Naive thymus-derived CD4-positive, alpha-beta T cell (primary cell): ENCODE measurements at places on chromosomes 7 and 10.

- DNase-seq, result no peak
Observed at GRCh38 chr7:153087498-153087897, 327.9 kb downstream of the ACTR3B start.

GRCh38 chr7:143900230-143900766 is 1.7 kb downstream of the TCAF1 start:
- no peak for DNase-seq

GRCh38 chr10:110610308-110610774 is 33.8 kb upstream of the RBM20 start:
- DNase-seq, result peak; percentile 48

GRCh38 chr10:131496351-131497052 is 185.0 kb upstream of the TCERG1L start:
- no peak for DNase-seq

DNA sequence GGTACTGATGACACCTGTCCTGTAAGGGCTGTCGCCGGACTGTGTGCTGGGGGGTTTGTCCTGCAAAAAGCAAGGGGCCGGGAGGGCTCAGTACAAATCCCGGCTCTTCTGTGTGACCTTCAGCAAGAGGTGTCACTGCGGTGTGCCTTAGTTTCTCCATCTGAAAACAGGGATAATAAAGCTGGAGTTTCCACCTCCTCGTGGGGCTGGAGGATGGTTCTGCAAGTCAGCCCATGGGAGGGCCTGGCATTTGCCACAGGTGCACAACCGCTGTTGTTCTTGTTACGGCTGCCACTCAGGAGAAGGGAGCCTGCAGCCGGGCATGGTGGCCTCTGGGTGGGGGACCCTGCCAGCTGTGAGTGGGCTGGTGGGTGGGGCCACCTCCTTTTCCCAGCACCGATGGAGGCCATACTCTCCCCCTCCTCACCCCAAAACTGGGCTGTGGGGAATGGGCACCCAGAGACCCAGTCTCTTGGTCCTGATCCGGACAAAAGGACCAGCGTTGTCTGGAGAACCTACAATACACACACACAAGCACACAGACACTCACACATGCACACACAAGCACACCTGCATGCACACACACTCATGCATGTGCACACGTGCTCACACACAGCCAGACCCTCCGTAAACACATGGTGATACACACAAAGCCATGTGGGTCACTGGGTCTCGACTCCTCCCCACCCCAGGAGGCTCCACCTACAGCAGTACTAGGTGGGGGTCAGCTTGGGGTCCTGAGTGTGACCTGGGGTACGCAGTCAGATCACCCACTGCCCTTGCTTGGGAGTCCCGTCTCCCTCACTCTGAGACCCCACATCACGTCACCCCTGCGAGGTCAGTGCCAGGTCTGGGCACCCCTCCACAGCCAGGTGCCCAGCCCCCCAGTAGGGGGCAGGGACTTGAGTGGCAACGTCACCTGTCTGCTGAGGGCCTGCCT is 34.1 kb downstream of the ELFN1 start:
- no peak for DNase-seq

DNA sequence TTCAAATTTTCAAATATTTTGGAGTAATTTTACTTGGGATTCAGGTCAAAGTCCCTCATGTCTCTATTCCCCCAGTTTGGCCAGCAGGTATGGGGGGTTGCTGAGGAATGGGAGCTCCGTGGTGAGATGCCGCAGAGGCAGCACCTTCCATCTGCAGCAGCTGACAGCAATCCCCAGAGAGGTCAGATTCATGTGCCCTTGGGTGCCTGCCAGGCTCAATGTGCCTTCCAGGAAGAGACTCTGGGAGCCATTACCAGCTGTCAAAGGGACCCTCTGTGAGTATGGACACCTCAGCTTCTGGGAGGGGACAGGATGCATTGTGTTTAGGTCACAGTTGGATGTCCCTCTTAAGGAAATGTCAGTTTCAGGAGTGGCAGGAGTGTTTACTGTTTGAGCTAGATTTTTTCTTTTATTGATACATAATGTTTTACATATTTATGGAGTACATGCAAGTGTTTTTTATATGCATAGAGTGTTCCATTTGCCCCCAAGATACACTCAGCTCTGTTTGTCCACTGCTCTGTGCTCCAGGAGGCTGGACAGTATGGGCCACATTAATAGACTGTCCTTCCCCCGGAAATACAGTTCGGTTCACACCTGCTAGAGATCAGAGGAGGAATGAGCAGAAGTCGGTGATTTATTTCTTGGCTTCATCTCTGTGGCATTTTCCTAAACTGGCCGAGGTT is 75.3 kb upstream of the GRB10 start:
- DNase-seq, result no peak

DNA sequence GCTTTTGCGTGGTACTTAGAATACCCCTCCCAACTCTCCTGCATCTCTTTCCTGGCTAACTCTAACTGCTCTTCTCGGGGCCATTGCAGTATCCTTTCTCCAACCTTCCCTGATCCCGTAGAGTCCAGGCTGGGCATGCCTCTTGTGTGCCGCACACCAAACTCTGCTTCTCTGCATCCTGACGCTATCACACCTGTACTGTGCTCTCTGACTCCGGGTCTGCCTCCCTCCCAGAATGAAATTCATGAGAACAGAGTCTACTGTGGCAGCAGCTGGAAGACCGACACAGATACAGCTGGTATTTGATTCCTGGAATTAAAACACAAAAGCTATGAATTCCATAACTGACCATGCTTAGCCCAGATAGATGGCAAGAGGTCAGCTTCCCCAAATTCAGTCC is 60.9 kb downstream of the C10orf67 start:
- no peak for DNase-seq

GRCh38 chr10:26879744-26880143 is 19.0 kb upstream of the ABI1 start:
- DNase-seq, result no peak

- DNase-seq, result no peak
Observed at GRCh38 chr10:96610817-96611216, 24.0 kb upstream of the TM9SF3 start.

DNA sequence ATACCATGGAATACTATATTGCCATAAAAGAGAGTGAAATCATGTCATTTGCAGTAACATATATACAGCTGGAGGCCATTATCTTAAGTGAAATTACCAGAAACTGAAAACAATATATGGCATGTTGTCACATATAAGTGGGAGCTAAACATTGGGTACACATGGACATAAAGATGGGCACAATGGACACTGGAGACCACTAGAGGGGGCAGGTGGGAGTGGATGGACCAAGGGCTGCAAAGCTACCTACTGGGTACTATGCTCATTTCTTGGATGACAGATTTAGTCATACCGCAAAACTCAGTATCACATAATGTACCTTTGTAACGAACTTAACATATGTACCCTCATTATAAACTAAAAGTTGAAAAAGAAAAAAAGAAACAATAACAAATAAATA is 1167.6 kb downstream of the NXPH1 start:
- no peak for DNase-seq

- DNase-seq, result no peak
Observed at GRCh38 chr7:150370612-150371071, 2.0 kb downstream of the REPIN1 start.

DNA sequence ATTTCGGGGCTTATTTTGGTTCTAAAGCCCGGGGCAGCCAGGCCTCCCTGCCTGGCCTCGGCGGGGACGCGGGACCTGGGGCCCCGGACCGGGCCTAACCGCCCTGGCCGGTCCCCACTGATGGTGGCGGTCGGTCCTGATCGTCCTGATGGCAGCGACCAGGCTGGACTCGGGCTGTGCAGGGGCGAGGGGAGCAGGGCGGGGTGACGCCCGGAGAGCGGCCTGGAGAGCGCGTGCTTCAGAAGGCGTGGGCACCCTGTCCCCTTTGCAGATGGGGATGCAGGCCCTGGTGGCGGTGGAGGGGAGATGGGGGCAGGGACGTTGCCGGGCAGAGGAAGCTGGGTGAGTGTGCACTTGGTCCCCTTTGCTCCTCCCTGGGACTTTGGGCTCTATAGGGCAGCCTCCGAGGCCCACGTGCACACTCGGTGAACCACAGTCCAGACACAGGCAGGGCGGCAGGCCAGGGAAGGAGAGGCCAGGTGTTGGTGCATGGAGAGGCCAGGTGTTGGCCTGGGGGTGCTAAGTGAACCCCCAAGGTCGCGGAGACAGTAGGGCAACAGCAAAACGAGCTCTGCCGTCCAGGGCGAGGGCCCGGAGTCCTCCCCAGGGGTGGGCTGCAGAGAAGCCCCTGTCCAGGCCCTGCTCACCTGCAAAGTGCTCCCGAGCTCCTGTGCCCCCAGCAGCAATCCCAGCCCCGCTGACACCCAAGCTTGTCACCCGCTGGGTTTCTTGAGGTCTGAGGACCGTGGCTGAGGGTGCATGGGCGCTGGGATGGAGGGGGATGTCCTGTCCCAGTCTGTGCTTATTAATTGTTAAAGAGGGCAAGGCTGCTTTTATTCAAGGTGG is 42.4 kb upstream of the FAM20C start:
- DNase-seq, result peak; percentile 57

GRCh38 chr7:24798261-24798660 is 41.0 kb upstream of the GSDME start:
- DNase-seq, result no peak

DNA sequence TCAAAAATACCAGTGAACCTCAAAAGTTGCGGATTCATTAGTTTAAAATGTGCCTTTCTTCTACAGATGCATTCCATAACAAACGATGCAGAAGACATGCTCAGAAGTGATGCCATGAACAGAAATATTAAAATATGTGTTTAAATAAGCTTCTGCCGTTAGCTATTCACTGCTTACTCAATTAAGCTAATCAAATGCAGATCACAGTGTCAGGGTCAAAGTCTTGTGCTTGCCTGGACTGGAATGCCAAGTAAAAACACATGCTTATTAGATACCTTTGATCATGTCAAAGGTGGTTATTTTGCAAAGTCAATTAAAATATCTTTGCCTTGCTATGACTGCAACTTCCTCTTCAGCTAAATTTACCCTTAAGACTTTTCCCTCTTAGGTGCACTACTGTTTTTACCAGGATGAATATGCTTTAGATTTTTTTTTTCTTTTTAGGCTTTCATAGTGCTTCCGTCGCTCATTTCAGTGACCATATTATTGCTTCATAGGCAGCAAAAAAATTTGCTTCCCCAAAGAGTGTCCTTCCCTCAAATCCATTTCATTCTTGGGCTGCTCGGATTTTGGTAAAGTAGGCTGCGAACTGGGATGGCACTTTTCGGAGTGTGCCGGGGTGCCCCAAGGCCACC is 905 bp downstream of the ASB13 start:
- no peak for DNase-seq

GRCh38 chr7:17640730-17641377 is 299.4 kb downstream of the SNX13 start:
- DNase-seq, result peak; percentile 10

DNA sequence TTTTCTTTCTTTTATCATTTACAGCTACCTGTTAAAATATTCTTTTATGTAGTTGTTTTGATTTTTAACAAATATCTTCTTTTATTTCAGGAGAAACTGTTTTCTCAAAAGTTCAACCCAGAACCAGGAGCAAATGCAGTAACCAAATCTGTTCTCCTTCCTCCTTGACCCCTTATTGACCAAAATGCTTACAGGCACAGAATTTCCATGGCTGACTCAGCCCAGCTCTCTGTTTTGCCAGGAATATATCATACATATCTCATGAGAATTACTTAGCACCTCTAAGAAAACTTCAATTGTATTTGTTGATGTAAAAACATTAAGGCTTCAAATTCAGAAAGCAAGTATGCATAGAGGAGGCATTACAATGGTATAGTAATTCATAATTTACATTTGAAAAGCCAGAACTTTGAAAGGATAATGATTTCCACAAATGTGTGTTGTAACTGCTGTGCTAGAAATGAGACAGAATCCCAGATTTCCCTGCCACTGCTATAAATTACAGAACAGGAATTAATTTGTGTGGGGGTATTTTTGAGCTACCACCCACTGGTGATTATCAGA is 2.2 kb downstream of the GSAP start:
- DNase-seq, result no peak

- no peak for DNase-seq
Observed at GRCh38 chr10:75396631-75397495, 4.7 kb downstream of the ZNF503 start.

DNA sequence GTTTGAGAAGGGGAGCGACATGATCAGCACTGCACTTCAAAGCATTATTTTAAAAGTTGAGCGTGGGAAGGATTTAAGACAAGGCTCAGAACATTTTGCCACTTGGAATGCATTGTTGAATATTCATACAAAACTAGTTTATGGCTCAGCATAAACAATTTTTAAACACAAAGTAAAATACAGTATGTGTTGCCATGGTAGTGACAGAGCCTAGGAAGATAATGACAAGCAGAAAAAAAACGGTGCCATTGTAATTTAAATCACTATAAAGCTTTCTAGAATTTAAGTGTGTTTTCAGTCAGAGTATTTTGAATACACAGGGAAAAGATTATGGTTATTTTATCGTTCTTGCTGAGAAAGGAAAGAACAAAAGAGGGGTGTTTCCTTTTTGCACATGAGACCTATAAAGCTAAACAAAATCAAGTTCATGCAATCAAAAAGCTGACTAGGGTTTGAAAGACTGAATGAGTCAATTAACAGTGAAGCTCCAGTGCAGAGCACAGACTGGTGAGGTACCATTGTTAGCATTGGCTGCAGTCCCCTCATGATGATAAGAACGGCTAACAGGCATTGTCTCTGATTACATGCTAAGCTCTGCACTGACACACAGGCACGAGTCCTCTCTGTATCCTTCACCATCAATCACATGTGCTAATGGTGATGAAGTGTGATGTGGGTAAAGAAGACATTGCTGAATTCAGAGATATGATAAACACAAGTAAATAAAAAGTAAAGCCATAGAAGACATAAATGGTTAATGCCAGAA is 181.9 kb upstream of the VSTM2A start:
- no peak for DNase-seq

DNA sequence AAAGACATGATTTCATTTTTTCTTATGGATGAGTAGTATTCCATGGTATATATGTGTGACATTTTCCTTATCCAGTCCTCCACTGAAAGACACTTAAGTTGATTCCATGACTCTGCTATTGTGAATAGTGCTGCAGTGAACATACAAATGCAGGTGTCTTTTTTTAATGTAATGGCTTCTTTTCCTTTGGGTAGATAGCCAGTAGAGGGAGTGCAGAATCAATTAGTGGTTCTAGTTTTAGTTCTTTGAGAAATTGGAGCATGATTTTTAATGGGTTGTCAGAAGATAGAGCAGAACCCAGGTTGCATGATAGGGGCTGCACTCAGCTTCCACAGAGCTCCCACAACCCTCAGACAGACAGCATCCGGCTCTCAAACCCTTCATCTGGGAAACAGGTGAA is 152.9 kb upstream of the PLXDC2 start:
- no peak for DNase-seq

- no peak for DNase-seq
Observed at GRCh38 chr10:96137567-96137966, 7.5 kb downstream of the ZNF518A start.

- no peak for DNase-seq
Observed at GRCh38 chr10:131119626-131120355, 191.7 kb downstream of the TCERG1L start.

GRCh38 chr7:45584261-45585210 is 10.4 kb downstream of the ADCY1 start:
- DNase-seq, result no peak

DNA sequence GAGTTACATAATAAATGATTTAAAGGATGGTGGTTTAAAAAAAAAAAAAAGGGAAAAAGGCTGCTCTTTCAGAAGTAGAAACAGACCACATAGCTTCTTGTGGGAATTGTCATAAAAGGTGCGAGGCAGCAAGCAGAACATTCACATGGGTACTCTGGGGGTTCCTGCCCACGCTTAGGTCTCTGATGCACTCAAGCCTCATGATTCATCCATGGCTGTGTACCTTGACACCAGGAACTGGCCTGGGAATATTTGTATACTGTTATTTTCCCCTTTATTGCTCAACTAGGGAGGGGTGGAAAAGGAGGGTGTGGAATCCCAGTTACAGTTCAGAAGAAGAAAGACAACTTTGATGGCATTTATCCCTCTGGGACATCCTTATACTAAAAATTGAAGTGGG is 4.0 kb downstream of the PON2 start:
- DNase-seq, result no peak
